Activated naive CD8-positive, alpha-beta T cell treated with anti-CD3 and anti-CD28 coated beads for 36 hours (primary cell): ENCODE measurements at places on chromosomes 7 and 10. TPM values are rescaled to one million over a fixed set of nuclear protein-coding genes. Genes with fewer than 3 reads are reported as not detected.

GRCh38 chr10:6407034-6407721 is 172.9 kb downstream of the PRKCQ start:
- no peak for DNase-seq

- no peak for DNase-seq
Observed at GRCh38 chr10:52615756-52616394, 156.7 kb downstream of the MBL2 start.

GRCh38 chr7:36153571-36154097 is 580 bp downstream of the EEPD1 start:
- DNase-seq, result no peak

The ASB4 gene
- not detected for total RNA-seq

- DNase-seq, result no peak
Observed at GRCh38 chr10:16116404-16117304, 256.3 kb upstream of the MINDY3 start.

DNA sequence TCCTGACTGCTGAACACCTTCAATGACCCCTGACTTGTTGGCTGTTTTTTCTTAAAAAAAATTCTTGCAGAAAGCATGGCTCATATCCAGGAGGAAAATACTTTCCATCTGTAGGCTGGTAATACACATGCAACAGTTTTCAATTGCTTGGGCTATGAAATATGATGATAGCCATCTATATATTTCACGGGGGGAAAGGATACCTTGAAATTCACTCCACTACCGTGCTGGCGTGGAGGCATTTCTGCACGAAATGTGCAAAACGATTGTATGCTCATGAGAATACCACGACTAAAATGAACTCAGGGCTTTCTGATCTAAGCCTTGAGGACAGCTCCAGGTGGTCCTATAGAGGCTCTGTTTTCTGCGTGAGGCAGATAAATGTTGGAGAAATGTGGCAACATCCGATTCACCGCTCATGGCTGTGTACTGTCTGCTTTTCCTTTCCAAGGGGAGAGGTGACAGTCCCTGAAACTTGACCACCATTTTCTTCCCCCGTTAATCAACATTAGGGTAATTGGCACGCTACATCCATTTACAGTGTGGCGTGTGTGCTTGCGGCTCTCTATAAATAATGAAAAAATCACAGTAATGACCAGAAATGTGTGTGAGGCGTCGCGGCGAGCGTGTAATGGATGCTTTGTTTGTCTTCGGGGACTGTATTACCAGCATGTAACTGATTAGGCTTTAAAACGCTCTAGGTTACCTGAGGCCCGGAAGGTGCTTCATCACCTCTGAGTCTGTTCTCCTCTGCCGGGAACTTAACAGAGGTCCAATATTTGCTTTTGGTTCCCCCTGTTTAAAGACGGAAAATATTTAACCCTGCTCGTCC is 12.8 kb upstream of the CARD11 start:
- no peak for DNase-seq

The CPVL gene
- total RNA-seq, result not detected

- no peak for DNase-seq
Observed at GRCh38 chr7:54859545-54859944, 100.5 kb upstream of the SEC61G start.

DNA sequence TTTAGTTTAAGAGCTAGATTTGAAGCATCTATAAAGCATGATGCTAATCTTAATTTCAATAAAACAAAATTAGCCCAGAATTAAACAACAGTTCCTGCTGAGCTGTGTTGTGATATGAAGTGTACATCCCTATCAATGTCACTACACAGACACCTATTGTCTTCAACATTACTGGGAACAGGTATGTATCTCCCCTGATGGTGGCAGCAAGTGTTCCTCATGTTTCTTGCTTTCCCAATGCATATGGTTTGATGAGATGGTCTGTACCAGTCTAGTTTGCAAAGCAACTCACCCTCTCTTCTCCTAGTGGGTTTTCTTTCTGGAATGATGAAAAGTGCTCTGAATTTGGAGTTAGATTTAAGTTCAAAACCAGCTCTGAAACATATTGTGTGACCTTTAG is 38.1 kb downstream of the TSPAN12 start:
- DNase-seq, result no peak

GRCh38 chr10:14302035-14302434 is 28.7 kb downstream of the FRMD4A start:
- DNase-seq, result no peak

DNA sequence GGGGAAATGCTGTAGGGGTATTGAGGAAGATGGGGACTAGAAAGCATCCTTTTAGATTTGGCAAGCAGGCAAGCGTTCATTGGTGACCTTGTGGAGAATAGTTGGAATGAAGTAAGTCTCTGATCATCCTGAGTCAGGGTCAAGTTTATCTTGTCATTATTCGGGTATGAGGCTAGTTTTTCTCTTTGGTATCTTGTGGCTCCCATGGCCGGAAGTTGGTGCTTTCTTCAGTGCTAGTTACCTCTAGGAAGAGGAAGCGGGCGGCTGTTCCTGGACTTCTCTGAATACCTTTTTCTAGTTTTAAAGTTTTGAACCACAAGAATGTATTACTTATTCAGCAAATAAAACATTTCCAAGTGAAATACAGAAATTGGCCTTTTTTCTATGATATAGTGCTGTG is 9.2 kb downstream of the CREM start:
- no peak for DNase-seq

GRCh38 chr10:117246997-117247671 is 6.2 kb downstream of the SLC18A2 start:
- no peak for DNase-seq
